ENCODE measurements at places on chromosomes 6 and 20.

DNA sequence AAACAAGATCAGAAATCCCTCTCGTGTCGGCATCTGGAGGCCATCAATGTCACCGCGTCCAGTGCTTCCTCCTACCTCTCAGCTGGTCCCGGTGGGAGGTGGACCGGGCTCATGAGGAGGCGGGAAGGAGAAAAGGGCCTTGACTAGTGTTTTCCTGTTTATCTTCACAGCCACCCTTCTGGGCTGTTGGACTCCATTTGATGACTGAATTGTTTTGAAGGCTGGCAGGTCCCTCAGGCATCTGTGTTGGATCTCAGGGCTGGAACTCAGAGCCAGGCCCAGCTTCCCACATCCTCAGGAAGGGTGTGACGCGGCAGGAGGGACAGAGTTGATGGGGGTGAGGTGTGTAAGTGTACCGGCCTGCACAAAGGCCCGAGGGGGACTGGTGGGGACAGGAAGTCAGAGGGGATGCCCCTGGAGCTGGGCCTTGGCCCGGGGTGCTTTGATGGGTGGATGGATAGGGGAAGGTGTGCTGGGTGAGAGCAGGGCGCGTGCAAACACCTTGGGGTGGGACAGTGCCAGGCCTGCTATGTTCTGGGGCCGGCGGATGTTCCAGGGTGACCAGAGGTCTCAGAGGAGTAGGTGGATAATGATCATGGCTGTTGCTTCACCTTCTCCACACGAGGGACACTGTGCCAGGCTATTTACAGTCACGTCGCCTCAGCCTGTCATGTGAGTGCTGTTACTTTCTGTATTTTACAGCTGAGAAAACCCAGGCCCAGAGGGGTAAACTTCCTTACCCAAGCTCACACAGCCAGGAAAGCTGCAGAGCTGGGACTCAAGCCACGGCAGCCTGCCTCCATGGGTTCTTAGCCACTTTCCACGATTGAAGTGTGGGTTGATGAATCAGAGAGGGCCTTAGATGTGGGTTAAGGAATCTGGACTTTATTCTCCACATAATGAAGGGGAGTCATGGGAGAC, 17.9 kb upstream of the CHMP4B start:
- DNase-seq, result no peak

DNA sequence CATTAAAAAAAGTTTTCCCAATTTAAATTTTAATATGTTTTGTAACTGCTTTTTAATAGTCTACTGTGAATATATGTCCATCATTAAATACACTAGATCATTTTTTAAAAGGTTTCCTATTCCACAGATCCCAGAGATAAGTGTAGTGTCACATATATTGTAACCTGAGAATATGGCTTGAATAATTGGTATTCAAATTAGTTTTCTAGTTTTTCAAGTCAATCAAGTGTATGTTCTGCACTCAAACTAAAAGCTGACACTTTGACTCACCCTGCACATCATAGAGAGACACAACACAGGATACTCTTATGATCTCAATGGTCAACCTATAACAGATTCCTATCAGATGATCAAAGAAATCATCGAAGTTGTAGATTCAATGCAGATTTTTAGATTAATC, 49.1 kb downstream of the ZHX3 start:
- DNase-seq, result no peak

GRCh38 chr6:15596186-15596896, 66.5 kb downstream of the DTNBP1 start:
- no peak for DNase-seq

GRCh38 chr20:38139977-38140753, 24.9 kb downstream of the TGM2 start:
- DNase-seq, result peak; percentile 57

DNA sequence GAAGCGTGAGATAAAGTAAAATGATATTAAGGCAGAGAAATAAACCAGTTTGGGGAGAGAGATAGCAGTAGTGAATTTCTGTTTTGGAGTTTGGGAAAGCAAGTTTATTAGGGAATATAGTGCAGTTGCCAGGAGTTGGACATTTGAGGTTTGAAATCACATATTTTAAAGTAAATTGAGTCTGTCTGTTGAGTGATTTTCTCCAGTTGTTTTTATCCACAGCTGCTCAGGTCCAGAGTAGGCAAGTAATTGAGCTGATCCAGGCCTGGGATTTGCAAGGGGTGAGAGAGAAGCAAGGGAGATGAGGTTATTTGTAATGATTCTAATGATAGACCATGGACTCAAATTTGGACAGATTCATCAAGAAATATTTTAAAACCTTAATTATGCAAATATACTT, 481.9 kb downstream of the UTRN start:
- DNase-seq, result no peak

DNA sequence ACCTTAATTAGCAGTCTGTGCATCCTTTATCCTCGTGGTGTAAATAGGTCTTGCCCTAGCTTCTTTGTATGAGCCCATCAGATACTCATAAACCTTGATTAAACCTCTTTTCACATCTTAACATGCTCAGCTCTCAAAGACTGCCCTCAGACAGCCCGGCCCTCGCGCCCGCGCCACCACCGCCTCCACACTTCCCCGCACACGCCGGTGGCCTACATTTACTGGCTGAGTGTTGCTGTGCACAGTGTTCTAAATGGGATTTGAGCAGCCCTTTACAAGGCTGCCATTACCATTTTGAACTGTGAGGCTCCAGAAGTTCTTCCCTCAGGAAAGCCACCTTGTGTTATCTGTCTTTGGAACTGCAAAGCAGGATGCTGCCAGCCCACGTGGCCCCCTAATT, 63.0 kb upstream of the INSM1 start:
- DNase-seq, result no peak

DNA sequence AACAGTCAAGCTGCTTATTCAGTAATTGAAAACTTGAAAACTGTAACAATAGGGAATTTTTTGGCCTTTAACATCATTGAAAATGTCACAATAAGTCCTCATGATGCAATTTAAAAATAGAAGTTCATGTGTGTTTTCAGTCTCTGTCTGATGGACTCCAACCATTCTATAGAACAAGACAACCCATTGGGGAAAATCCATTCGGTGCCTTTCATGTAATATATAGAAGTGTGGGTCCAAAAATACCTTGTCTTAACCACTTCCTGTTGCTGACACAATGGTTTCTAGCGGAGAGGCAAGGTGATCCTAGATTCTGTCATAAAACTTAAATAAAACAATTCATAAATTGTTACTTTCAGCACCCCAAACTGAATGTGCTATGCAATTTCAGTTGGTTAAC, 1131.3 kb upstream of the MAP3K7 start:
- DNase-seq, result no peak

- no peak for DNase-seq
These were observed 1.6 kb downstream of the DSP start for GRCh38 chr6:7542874-7543624.

GRCh38 chr20:24665741-24666191, 196.3 kb downstream of the SYNDIG1 start:
- peak; percentile 69 for DNase-seq

- no peak for DNase-seq
These were observed 8.9 kb upstream of the MICB start for GRCh38 chr6:31489086-31489485.
